IMR-90 (cell line): ENCODE measurements at places on chromosomes 1 and 21. TPM values are rescaled to one million over a fixed set of nuclear protein-coding genes. Genes with fewer than 3 reads are reported as not detected.
A peak's percentile ranks its signal among the peaks of the same experiment; 100 is the strongest.

Gene AMY1C
- total RNA-seq, result not detected in 2 replicates

Gene KCNJ15
- total RNA-seq, result under 0.01 TPM in 2 replicates

Gene NLRP3
- 0.18 TPM in 1 of 2 replicates, not detected in the other for total RNA-seq

Gene PLA2G2A
- not detected in 2 replicates for total RNA-seq

Gene BSDC1
- total RNA-seq, result 50.8 and 60.4 TPM in 2 replicates

Gene ATP1A2
- total RNA-seq, result under 0.01 and 0.28 TPM in 2 replicates

Gene ADPRS
- total RNA-seq, result 27.2 and 31.0 TPM in 2 replicates

Gene FCAMR
- not detected in 2 replicates for total RNA-seq

Gene TENT5C
- total RNA-seq, result 4.1 and 5.3 TPM in 2 replicates

DNA sequence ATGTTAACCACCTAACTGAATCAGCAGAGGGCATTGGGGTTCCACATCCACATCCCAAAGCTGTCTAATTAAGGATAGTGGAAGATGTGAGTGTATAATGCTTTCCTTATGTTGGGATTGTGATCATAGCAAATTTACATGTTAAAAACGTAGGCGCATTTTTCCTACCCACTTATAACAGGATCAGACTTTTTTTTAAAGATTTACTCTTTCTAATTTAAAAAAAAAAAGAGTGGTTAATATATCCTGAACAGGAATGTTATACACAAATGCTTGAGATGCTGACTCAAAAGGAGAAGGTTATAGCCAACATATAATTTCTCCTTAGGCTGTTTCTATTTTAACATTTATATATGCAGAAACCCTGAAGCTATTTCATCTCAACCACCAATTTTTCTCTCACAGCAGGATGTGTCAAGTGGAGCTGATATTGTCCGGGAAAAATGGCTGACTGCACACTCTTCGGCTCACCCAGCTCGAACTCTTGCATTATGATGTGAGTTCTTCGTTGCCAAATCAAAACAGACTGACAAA, 40.3 kb downstream of the RGS5 start:
- peak; percentile 70 for DNase-seq

GRCh38 chr21:46048926-46049889, 48.7 kb upstream of the COL6A2 start:
- DNase-seq, result peak; percentile 100

- DNase-seq, result peak; percentile 60
Observed at GRCh38 chr1:183195142-183195574, 9.1 kb downstream of the LAMC2 start.

GRCh38 chr1:48194801-48195200, 27.7 kb upstream of the SLC5A9 start:
- no peak for DNase-seq

DNA sequence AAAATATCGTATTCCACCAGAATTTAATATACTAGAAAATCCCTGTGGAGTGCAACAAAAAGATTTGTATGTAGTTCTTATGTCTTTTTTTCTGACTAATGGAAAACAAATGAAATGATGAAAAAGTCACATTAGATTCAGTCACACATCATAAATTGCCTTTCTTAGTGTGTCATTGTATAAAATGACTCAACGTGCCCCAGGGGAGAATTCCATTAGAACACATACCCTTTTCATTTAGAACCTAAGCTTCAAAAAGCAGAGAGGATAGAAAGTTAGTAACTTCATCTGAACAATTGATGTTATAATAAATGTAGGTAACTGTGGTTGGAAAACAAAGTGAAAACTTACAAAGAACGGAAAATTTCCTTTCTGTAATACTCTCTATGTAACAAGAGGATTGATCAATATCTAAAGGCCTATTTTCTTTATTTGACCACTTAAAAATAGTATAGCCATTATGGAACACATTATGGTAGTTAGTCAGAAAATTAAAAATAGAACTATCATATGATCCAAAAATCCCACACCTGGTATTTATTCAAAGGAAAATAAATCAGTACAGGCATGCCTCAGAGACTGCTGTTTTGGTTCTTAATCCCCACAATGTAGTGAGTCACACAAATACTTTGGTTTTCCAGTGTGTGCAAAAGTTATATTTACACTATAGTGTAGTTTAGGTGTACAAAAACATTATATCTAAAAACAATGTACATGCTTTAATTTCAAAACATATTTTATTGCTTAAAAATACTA, 1016.1 kb downstream of the KCNT2 start:
- peak; percentile 89 for DNase-seq

- no peak for DNase-seq
Observed at GRCh38 chr1:211703812-211704537, 28.6 kb upstream of the NEK2 start.

DNA sequence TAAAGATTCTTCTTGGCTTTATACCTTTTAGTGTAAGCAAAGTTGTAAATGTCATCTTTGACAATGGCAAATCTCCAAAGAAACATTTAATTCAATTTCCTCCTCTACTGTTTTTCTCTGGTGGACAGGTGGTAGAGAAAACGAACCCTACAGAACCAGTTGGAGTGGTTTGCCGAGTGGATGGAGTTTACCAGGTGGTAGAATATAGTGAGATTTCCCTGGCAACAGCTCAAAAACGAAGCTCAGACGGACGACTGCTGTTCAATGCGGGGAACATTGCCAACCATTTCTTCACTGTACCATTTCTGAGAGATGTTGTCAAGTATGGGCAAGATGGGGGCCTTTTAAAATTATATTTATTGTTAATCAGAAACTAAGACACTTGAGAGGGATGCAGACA, 25.8 kb downstream of the UAP1 start:
- no peak for DNase-seq

DNA sequence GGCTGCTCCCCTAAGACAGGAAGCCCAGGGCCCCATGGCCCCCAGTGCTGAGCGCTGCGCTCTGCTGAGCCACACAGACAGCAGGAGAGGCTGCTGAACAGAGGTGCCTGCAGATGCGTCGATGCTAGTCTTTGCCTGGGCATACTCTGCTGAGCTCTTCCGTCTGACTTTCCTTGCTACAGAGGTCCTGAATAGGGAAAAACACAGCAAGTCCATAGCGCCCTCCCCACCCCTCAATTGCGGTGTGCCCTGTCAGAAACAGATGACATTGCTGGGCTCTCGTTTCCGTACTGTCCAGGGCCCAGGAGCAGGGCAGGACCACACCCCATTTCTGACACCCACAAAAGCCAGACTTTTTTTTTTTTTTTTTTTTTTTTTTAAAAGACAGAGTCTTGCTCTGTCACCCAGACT, 252.5 kb downstream of the SDCCAG8 start:
- DNase-seq, result no peak

- no peak for DNase-seq
Observed at GRCh38 chr1:25873120-25873519, 2.4 kb downstream of the PAQR7 start.

- DNase-seq, result no peak
Observed at GRCh38 chr1:234672349-234673135, 62.6 kb upstream of the IRF2BP2 start.

GRCh38 chr1:43321331-43321891, 16.2 kb upstream of the MPL start:
- DNase-seq, result no peak

GRCh38 chr1:162671664-162672410, 39.6 kb downstream of the DDR2 start:
- no peak for DNase-seq

GRCh38 chr1:151098126-151098525, 27.6 kb downstream of the GABPB2 start:
- DNase-seq, result no peak

- DNase-seq, result no peak
Observed at GRCh38 chr1:220294846-220295301, 22.6 kb upstream of the RAB3GAP2 start.

DNA sequence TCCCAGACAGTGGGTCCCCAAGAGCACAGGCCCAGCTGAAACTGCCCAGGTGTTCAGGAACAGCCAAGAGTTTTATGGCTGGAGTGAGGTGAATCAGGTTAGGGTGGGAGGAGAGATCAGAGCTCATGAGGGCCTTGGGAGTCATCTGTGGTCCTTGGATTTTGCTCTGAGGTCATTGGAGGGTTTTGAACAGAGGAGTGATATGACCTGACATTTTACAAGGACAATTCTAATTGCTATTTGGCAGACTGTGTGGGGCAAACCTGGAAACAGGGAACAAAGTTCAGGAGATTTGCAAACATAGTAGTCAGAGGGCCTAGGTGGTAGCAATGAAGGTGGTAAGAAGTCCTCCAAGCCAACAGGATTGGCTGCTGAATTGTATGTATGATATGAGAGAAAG, 31.1 kb upstream of the LRRN2 start:
- no peak for DNase-seq

GRCh38 chr1:36866169-36866814, 168.0 kb downstream of the GRIK3 start:
- DNase-seq, result no peak

GRCh38 chr1:154773551-154773950, 96.5 kb downstream of the KCNN3 start:
- no peak for DNase-seq

- DNase-seq, result no peak
Observed at GRCh38 chr1:228913626-228914414, 178.5 kb downstream of the RHOU start.

DNA sequence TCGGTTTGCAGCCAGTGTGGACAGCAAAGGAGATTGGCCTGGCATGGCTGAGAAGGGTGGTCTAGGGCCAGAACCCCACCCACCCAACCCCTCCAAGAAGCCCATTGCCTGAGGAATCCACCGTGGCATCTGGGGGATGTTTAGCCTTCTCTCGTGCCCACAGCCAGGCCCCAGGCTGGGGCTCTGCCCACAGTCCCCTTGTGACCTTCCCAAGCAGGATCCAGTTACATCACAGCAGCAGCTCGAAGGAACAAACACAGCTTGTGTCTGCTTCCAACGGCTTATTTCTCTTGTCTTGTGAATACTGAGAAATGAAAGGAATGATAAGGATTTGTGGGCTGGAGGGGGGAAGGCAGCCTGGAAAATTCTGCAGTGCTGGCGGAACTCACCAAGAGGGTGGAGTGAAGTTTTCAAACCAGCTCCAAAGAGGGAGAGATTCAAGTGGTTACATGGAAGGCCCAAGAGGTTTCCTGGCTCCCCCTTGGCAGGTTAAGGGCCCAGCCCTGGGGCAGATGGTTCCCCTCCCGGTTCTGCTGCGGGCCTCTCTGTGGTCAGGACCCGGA, 61.6 kb downstream of the DHRS3 start:
- peak; percentile 93 for DNase-seq

- DNase-seq, result no peak
Observed at GRCh38 chr1:183753464-183753891, 51.4 kb upstream of the RGL1 start.

- DNase-seq, result no peak
Observed at GRCh38 chr1:115790846-115791245, 22.3 kb upstream of the CASQ2 start.

DNA sequence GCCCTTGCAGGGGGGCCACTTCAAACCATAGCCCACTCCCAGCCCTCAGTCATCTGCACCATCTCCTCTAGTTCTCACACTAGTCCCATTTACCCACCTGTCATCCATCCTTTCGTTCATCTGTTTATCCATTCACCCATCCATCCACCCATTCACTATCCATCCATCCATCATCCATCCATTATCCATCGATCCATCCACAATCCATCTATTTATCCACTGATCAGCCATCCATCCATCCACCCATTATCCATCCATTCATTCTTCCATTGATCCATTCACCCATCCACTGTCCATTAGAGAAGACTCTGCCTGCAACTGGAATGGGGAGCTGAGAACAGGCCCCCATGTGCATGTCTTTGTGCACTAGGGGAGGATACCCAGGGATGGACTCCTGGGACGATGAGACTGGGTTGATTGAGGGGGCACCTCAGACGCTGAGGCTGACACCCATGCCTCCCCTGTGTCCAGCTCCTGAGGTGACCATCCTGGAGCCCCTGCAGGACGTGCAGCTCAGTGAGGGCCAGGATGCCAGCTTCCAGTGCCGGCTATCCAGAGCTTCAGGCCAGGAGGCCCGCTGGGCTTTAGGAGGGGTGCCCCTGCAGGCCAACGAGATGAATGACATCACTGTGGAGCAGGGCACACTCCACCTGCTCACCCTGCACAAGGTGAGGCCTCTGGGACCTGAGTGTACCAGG, 97.9 kb downstream of the TRIM11 start:
- no peak for DNase-seq

- DNase-seq, result no peak
Observed at GRCh38 chr21:16841975-16842695, 670.7 kb upstream of the CXADR start.

- DNase-seq, result no peak
Observed at GRCh38 chr1:58780411-58780810, 3.4 kb downstream of the JUN start.

DNA sequence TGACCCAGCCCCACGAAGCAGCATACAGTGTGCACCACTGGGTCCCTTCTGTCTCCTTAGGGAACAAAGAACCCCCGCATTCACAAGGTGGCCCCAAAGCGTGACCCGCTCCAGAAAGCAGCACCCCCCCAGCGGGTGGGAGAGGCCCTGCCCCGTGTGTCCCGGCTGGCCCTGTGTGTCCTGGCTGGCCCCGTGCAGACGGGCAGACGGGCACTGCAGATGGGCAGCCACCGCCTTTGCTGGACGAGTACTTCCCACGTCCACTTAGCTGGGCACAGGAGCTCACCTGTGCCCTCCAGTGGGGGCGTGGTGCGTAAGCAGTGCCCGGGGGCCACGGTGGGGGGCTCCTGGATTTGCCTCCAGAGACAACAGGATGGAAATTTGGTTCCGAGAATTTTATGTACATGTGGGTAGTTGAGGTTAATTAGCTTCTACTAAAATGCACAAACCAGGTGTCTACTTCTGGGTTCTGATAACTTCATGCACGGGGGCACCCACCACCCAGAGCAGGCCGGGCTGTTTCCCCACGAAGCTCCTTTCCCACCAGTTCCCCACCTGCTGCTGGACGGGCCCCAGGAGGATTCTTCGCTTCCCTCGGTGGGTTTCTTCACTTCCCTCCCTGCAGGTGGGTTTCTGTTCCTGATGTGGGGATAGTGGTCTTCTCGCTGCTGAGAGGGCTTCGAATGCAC, 33.2 kb upstream of the SLC19A1 start:
- no peak for DNase-seq

- no peak for DNase-seq
Observed at GRCh38 chr1:178358456-178358855, 138.3 kb downstream of the CLEC20A start.

DNA sequence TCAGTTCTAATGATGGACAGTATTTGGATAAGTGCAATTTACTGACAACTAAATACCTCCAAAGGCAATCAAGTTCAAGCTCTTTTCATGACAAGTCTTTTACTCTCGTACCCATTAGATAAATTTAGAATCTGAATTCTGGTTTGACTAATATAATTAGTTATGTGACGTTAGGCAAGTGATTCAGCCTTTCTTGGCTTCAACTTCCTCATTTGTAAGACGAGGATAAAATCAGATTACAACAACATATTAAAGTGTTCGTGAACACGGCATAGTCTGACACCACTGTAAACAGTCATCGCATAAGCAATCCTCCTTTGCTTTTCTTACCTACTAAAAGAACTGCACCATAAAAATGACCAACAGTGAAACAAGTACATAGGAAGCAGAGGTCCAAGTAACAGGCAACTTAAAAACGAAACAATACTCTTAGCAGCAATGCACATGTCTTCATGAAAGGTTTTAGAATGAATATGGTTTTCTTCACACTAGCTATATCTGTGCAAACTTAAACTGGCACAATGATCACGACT, 25.7 kb downstream of the COA6 start:
- peak; percentile 58 for DNase-seq

GRCh38 chr1:226938903-226939437, 1.1 kb upstream of the COQ8A start:
- DNase-seq, result peak; percentile 55

GRCh38 chr1:6435129-6435528, 10.6 kb downstream of the ESPN start:
- DNase-seq, result no peak
